ENCODE measurements at places on chromosomes 12 and 14.

DNA sequence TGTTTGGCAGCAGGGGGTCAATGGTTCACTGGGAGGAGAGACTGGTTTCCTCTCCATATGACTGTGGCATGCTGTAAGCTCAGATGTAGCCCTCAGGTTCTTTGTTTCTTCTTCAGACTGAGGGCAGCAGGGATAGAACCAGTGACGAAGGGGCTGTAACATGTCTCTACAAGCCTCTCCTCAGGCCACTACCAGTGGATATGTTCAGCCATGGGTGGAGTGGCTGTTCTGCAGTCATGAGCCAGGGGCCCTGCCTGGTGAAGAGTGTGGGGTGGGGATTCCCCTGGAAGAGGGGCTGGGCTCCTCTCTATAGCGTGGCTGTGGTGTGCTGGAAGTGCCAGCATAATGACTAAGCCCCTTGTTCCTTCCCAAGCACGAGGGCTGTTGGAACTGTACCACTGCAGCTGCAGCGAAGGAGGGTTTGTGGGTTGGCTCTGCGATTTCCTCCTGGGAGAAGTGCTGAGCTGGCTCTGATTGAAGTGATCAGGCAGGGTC lies 55.8 kb downstream of the CMAS start:
- DNase-seq: peak; percentile 47

DNA sequence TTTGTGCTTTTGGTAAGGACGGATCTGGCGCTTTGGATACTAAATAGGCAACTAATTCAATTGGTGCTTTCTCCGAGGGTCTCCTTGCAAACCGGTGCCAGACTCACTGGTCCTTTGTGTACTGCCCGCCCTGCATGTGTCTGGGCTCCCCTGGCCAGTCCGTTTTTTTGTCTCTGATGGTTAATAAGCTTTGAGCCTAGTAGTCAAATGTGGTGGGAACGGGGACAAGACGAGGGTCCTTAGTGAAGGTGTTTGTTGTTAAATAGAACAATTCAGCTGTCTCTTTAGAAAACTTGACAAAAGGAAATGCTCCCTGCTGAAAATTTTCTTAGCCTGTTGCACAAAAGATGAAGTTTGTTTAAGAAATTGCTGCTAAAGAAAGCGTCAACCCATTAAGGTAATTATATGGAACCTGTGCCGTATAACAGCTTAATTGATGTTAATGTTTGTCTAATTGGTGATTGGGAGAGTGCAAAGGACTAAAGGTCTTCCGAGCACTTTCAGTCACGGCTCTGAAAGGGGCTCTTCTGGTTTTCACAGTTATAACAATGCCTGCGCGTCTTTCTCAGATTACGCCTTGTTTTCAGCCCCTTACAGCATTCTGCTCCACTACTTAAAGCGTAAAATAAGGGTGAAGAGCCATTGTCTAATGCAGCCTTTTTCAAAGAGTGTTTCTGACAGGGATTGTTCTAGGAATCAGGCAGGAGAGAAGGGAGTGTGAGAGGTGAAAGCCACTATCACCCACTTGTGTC lies 537.4 kb downstream of the PRKD1 start:
- no peak for DNase-seq

DNA sequence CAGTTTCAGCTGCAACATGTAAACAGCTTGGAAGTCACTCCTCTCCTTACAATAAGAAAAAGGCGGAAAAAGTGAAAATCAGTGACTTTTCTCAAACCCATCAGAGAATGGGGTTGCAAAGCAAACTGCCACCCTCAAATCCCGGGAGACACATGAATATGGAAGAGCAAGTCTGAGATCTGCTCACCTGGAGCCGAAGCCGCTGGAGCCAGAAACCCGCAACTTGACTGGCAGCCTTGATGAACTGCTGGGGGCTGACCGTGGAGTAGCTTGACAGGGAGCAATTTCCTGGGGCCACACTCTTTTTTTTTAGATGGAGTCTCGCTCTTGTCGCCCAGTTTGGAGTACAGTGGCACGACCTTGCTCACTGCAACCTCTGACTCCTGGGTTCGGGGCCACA lies 208.2 kb downstream of the KIF26A start:
- no peak for DNase-seq

- no peak for DNase-seq
These were observed 562.8 kb downstream of the GALC start for GRCh38 chr14:87430214-87430613.

DNA sequence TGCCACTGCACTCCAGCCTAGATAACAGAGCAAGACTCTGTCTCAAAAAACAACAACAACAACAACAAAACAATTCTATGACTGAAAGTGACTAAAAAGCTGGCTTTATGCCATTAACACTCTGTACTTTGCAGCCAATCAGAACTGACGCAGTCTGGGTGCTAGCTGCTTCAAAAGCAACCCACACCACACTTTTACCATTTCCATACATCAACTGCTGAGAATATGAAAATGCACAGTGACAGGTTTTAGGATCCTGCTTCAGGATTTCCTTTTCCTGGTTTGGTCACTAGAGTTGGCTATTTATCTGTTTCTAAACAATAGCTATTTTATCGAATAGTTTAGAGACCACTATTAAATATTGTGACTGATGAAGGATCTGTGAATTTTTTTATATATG lies 23.1 kb upstream of the P2RX4 start:
- no peak for DNase-seq

- DNase-seq: no peak
These were observed 88.3 kb downstream of the LRRK2 start for GRCh38 chr12:40312982-40313576.

- no peak for DNase-seq
These were observed 72.2 kb downstream of the BRMS1L start for GRCh38 chr14:35898217-35898775.

- DNase-seq: no peak
These were observed 33.5 kb downstream of the PYGL start for GRCh38 chr14:50910495-50911420.

DNA sequence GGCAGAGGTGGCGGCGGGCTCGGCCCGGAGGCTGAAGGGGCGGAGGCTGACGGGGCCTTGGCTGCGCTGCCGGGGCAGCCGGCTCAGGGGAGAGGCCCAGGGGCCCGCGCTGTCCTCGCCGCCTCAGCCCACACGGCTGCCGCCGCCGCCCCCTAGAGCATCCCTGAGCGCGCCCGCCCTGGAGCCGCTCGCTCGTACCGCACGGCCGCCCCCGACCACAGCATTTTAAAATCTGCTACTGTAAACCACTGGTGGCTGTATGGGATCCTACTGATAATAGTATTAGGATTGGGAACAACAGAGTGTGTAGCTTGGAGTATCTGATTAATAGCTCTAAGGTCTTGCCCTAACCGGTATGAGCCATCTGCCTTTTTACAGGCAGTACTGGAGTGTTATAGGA lies 22.2 kb upstream of the EDDM3A start:
- DNase-seq: no peak

- DNase-seq: no peak
These were observed 41.9 kb downstream of the CCDC177 start for GRCh38 chr14:69532561-69533340.

DNA sequence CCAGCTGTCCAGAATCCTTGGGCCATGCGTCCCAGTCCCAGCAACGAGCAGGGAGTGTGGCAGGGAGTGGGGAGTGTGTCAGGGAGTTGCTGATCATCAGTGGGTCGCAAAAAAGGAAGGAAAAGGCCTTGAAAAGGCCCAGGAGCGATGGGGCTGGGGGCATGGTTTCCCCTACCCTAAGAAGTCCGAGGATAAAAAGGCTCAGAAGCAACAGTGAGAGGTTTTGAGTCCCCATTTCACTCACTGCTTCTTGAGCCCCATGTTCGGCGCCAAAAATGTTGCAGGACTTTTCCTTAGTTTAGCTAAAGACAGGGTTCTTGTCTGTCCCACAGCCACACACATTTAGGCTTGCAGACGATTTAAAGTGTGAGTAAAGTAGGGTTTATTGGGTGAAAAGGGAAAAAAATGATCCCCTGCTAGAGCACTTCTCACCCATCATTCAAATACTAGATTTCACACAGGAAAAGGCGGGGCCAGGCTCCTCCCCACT lies 189.5 kb downstream of the KCNC2 start:
- no peak for DNase-seq

DNA sequence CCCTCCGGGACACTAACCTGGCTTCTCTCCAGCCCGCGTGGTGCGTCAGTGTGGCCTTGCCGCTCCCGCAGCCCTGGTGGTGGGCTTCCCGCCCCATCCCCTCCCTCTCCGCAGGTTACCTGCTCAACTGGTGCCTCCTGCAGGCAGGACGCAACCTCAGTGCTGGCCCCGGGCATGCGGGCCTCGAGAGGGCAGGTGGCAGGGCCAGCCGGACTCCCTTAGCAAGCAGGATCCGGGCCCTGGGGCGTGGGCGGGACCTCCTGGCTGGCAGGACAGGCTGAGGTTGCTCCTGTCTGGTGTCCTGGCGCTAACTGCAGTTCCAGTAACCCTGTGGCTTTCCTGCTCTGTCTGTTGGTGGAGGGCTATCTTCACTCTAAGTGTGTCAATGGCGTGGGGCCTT lies 8.6 kb upstream of the ADSS1 start:
- no peak for DNase-seq

- DNase-seq: no peak
These were observed 58.0 kb downstream of the NTF3 start for GRCh38 chr12:5489760-5490406.

Measured in GM04503 (cell line).